T-cell (primary cell): ENCODE measurements at places on chromosomes 13 and 19.

GRCh38 chr19:46254776-46255175, 25.2 kb downstream of the IGFL1 start:
- no peak for DNase-seq

DNA sequence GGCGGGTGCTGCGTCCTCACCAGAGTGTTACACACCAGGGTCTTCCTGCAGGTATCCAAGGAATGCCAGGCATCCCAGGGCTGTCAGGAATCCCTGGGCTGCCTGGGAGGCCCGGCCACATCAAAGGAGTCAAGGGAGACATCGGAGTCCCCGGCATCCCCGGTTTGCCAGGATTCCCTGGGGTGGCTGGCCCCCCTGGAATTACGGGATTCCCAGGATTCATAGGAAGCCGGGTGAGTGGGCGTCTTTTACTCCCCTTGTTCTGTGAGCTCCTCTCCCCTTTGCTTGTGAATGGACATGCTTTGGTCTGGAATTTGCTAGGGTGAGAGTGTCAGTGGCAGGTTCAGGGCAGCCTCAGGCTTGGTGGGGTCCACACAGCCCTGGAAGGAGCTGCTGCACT, 75.9 kb downstream of the RAB20 start:
- DNase-seq, result no peak

GRCh38 chr19:3606174-3606689, 443 bp downstream of the TBXA2R start:
- DNase-seq, result no peak

DNA sequence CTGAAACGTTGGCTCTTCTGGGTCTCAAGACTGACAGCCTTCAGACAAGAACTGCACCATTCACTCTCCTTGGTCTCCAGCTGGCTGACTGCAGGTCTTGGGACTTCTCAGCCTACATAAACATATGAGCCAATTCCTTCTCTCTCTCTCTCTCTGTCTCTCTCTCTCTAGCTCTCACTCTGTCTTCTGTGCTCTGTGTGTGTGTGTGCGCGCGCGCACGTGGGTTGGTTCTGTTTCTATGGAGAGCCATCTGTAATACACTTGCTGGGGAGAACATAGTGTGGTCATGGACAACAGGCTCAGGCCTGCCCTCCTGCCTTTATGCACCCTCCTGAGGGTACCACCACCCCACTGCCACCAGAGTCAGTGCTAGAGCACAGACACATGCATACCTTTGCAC, 13.7 kb upstream of the SERPINE3 start:
- no peak for DNase-seq

DNA sequence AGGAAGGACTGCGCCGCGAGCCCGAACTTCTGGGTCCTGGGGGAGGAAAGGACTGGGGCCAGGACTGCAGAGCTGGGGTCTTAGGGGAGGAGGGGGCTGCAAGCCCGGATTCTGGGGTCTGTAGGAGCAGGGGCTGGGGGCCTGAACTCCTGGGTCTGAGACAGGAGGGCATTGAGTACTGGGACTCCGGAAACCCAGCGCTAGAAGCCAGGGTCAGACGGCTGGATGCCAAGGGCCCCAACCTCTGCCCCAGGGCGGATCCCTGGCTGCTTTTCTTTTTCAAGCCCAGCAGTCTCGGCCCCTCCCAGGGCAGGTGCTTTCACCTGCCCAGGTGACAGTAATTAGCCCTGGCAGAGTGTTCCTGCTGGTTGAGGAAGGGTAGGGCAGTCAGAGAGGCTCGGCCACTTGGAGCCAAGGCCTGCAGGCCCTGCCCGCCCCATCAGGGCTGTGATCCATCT, 2.3 kb downstream of the MYH14 start:
- no peak for DNase-seq

DNA sequence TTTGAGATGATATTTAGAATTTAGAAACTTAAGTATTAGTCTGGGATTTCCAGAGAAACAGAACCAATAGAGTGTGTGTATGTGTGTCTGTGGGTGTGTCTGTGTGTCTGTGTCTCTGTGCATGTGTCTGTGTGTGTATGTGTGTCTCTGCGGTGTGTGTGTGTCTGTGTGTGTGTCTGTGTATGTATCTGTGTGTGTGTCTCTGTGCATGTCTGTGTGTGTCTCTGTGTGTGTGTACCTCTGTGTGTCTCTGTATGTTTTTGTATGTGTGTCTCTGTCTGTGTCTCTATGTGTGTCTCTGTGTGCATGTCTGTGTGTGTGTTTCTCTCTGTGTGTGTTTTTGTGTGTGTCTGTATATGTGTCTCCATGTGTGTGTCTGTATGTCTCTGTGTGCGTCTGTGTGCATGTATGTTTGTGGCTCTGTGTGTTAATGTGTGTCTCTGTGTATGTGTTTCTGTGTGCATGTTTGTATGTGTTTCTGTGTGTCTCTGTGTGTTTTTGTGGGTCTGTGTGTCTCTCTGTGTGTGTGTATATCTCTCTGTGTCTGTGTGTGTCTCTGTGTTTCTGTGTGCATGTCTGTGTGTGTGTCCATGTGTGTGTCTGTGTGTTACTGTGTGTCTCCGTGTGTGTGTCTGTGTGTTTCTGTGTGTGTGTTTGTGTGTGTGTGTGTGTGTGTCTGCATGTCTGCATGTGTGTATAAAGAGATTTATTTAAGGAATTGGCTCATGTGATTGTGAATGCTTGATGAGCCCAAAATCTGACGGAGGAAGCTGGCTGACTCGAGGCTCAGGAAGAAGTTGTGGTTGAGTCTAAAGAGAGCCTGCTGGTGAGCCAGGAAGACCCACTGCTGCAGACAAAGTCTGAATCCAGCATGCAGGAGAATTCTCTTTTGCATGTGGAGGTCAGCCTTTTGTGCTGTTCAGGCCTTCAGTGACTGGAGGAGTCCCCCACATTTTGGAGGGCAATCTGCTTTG, 22.2 kb downstream of the GPR42 start:
- DNase-seq, result no peak

- DNase-seq, result no peak
Observed at GRCh38 chr13:59906413-59907049, 257.2 kb downstream of the DIAPH3 start.

DNA sequence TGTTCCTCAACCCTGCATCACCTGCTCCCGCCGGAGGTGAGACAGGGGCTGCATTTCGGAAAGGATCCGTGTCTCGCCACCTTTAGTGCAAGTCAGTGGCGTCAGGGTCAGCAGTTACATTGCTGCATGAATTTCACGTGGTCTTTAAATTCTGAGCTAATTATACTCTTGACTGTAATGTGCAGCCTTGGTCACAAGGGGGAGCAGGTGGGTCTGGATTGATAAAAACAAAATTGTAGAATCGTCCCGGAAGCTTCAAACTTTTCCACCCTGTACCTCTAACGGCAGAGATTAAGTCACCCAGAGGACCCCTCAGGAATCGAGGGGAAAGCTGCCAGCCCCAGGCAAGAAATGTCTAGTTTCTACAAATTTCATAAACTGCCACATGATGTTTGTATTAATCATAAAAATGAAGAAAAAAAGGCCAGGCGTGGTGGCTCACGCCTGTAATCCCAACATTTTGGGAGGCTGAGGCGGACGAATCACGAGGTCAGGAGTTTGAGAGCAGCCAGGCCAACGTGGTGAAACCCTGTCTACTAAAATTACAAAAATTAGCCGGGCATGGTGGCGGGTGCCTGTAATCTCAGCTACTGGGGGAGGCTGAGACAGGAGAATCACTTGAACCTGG, 20.2 kb downstream of the BBC3 start:
- DNase-seq, result peak; percentile 71

- DNase-seq, result no peak
Observed at GRCh38 chr19:54561840-54562239, 11.8 kb upstream of the LILRA2 start.

DNA sequence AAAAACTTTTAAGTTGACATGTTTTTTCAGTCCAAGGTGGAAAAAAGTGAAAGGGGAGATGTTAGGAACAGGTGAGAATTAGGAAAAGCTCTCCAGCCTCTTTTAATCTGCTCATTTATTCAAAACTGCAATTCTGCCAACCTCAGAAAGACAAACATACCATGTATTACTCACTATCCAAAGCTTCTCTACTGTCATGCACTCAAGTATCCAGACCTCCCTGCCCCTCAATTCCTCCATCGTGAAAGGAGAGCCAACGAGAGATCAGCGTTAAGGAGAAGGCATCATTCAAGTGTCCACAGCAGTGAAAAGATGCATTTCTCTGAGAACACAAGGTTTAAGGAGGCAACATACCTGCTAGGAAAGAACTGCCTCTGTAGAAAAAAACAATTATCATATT, 24.5 kb downstream of the DIAPH3 start:
- no peak for DNase-seq

DNA sequence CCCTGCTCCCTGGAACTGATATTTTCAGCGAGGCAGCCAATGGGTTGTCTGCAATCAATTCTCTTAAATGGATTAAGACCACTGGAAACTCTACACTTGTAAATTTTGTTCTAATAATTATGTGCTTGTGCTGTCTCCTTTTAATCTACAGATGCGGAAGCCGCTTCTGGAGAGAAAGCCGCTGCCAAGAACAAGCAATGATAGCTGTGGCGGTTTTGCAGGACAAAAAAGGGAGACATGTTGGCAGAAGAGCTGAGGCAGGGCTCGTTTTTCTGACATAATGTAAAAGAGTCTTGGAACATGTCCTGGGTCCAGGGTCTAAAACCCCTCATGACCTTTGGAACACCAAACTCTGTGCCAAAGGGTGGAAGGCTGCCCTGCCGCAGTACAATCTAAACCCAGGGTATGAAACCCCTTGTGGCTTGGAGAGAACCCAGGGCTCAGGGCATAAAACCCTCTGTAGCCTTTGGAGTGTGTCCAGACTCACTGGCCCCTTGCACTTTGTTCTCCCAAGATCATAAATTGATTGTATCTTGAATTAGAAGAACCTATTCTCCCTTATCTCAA, 12.7 kb downstream of the ZNF417 start:
- no peak for DNase-seq

- DNase-seq, result no peak
Observed at GRCh38 chr13:98133946-98134345, 8.9 kb upstream of the FARP1 start.

- DNase-seq, result no peak
Observed at GRCh38 chr19:8212212-8212611, 3.0 kb downstream of the CERS4 start.
